Stimulated activated CD4-positive, alpha-beta T cell treated with anti-CD3 and anti-CD28 coated beads, Interleukin-2, amount 100 ng/mL, for 48 hours (primary cell): ENCODE measurements at places on chromosomes 11 and 22.

GRCh38 chr11:1934335-1935155 is 12.6 kb upstream of the MRPL23 start:
- no peak for DNase-seq

DNA sequence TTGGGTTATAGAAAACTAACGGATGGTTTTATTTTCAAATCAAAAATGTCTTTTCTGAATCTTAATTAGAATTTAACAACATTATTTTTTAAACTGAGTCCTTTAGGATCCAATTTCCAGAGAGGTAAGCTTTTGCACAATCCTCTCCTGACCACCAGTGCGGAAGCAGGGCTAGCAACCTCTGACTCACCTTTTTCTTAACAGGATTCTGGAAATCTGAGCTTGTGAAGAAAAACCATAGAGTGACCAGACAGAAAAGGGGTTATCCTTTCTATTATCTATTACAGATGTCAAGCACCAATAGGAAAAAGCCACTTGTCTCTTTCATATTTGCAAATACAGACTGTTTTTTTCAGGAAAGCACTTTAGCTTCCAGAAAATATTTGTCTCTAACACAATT is 25.3 kb downstream of the ALG9 start:
- DNase-seq = no peak

GRCh38 chr11:12224537-12224893 is 114.1 kb downstream of the MICAL2 start:
- DNase-seq = peak; percentile 76

DNA sequence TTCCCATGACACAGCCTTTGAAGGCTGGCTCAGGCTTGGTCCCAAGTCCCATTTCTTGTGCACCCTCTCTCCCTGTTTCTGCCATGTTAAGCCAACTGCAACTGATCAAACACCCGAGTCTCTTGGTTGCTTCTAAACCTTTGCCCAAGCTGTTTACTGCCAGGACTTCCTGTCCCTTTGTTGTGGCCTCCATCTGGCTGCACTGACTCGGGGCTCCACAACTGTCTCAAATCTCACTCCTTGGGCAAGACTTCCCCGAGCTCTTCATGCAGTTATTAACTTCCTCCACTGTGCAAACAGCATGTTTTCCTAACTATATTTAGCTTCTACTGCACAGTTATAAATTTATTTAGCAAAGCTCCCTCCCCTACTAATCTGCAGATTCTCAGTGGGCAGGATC is 4.3 kb downstream of the VPREB1 start:
- no peak for DNase-seq

GRCh38 chr22:26559961-26560575 is 29.9 kb downstream of the TPST2 start:
- no peak for DNase-seq

GRCh38 chr11:122189229-122189628 is 73.2 kb upstream of the BLID start:
- no peak for DNase-seq
